ENCODE measurements at places on chromosomes 5 and 9.

- no peak for DNase-seq
Observed at GRCh38 chr9:123863164-123863855, 66.6 kb downstream of the DENND1A start.

DNA sequence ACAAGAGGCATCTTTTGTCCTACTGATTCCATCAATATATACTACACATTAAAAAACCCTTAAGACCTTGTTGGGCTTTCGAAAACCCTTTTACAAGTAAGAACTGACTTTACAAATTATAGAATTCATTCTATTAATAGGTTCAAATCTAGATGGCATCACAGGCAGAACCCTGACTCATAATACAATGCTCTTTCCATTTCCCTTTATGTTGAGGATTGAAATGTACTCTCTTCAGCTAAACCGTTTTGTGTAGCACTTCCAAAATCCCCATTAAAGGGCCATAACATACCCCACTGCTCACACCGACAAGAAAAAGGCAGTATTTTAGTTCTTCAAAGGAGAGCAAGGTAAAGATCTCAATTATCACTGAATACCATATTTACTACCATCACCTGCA lies 11.2 kb downstream of the CSNK1A1 start:
- DNase-seq = no peak

DNA sequence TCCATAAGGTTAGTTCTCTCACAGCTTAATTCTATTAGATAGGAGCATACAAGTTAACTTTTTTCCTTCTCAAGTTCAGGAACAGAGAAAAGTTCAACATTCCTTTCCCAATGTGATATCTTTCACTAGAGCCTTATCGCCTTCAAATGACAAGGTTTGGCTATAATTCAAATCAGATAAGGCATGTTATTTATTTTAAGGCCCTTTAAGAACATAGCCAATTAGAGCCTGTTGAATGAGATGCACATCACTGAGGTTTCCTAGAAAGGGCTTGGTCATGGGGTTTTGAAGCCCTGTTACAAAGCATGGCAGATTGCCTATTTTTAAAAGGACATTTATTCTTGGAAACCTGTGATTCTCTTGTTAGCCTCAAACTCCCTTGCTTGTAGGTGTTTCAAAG lies 123.4 kb downstream of the BASP1 start:
- no peak for DNase-seq

- no peak for DNase-seq
Observed at GRCh38 chr5:39485079-39485478, 60.3 kb upstream of the DAB2 start.

Measured in brain pericyte (primary cell).